Stimulated activated memory B cell treated with anti-CD40 and anti-IgM and Interleukin-4, amounts not matched to agents 10 μg/mL and 1 μg/mL and 100 μg/mL, for 72 hours (primary cell): ENCODE measurements at places on chromosomes 16 and 17.

DNA sequence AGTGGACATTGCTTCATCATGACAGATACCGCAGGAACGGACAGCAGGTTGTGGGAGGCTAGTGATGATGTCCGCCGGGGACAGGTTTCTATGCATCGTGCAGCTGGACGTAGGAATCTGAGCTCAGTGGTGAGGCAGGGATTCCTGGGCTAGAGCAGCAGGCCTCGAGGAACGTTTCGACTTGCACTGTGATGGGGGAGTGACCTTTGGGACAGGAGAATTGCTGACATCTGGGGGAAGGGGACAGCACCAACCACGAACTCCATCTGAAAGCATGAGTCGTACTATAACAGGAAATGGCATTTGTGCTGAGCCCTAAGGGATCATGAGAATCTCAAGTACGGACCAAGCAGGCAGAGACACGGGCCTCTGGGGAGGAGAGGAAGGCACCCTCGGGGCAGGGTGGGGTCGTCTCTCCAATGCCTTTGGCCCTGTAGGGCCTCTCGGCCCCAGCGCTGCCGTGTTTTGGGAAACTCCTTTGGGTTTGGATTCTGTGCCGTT lies 65.8 kb upstream of the ENDOV start:
- ATAC-seq: no peak

DNA sequence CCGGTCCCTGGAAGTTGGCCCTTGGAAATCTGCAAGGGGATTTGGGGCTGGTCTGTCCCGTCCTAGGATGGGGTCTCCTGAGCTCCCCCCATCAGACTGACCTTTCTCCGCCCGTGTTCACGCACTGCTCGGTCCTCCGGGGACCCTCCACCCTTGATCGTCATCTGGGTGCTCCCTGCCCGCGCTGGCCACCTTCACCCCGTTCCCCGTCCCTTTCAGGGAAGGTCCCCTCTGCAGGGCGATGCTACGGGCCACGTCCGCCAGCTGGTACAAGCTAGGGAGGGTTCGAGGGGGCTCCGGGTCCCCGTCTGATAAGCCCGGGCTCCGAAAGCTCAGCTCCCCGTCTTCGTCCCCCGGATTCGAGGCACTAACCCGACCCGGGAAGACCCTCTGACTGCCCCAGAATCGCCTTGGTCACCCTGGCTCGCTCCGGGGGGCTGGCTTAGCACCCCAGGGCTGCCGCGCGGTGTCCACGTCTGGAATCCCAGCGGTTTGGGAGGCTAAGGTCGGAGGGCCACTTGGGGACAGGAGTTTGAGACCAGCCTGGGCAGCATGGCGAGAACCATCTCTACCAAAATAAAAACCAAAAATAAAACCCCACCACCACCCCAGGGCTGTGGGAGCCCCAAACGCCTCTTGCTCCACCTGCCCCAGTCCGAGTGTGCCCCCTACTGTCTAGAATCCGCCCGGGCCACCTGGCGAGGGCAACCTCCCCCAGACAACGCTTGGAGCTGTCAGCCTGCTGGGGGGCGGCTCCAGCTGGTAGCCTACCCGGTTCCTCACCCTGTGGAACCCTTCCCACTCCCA lies 1.1 kb upstream of the SLC43A2 start:
- peak; percentile 24 for ATAC-seq

GRCh38 chr16:46762583-46762982 lies 14.4 kb upstream of the MYLK3 start:
- ATAC-seq: no peak

- no peak for ATAC-seq
These were observed 22.3 kb upstream of the HLF start for GRCh38 chr17:55242476-55242875.

DNA sequence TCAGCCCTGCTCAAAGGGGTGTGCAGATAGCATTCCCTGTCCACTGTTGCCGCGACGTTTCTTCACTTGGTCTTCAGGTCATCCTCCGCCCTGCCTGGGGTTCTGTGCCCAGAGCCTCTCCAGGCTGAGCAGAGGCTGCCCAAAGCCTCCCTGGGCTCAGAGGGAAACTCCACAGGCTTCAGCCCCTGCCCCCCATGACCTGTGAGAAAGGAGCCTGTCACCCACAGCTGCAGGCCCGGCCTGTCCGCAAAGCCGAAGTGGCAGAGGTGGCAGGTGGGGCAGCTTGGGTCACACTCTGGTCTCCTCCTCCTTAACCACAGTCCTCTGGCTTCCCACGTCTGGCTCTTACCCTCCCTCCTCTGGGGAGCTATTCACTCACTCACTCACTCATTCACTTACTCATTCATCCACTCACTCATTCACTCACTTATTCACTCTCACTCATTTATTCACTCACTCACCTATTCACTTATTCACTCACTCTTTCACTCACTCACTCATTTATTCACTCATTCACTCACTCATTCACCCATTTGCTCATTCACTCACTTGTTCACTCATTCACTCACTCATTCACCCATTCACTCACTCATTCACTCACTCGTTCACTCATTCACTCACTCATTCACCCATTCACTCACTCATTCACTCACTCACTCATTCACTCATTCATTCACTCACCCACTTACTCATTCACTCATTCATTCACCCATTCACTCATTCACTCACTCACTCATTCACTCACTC lies 7.1 kb upstream of the CPSF4L start:
- ATAC-seq: no peak

- no peak for ATAC-seq
These were observed 52.5 kb downstream of the TEKT5 start for GRCh38 chr16:10641953-10642949.
